ENCODE measurements at places on chromosomes 4 and X.
A peak's percentile ranks its signal among the peaks of the same experiment; 100 is the strongest.

DNA sequence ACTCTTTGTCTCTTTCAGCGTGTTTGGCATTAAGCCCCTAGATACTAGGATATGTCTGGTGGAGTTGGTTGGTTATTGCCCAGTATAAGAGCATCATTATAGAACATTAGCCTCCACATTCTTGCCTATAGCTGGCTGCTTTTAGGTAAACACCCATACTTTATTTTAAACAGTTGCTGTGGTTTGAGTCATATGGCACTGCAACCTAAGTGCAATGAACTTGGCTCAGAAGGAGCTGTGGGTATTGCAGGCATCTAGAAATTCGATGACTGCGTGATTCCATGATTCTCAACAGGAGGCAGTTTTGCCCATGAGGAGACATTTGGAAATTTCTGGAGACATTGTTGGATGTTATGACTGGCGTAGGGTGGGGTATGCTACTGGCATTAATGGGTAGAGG, 49.5 kb downstream of the DCLK2 start:
- DNase-seq: peak; percentile 29

GRCh38 chr4:133147286-133147821, 1.7 kb upstream of the PCDH10 start:
- no peak for DNase-seq

GRCh38 chrX:9534686-9535085, 69.8 kb downstream of the TBL1X start:
- DNase-seq: peak; percentile 17

- DNase-seq: peak; percentile 84
Measured at GRCh38 chrX:152733261-152733975, at the start of the genes CSAG1 and MAGEA12. CSAG1 (minus strand) TSS chrX:152733721; CDS start chrX:152732460, 1,261 bp downstream. MAGEA12 (plus strand) TSS chrX:152733757; CDS start chrX:152736162, 2,405 bp downstream.

DNA sequence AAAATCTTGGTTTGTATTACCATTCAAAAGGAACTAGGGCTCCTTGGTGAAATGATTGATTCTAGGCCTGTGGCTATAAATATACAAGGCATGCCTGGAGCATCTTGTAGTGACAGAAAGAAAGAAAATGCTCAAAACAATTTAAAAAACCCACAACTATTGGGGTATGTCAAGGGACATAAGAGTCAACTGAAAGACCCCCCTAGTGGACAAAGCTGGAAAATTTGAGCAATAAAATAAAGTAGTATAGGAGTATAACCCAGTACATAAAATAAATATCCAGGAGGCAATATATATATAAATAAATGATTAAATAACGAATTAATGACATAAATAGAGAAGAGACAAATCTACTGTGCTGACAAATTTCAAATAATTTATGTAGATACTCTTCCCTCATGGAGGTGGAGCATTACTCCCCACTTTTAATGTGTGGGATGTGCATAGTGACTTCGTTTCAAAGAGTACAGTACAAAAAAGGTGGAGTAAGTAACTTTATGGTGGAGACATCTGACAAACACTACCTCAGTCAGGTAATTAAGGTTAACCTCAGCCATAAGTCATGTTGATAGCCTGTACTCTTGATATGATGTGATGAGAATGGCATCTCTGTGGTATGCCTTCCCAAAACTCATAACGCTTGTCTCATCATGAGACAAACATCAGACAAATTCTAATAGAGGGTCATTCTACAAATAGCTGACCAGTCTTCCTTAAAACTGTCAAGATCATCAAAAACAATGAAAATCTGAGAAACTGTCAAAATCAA, 185.0 kb upstream of the GLRA2 start:
- DNase-seq: no peak

GRCh38 chr4:40622913-40623312, 6.8 kb downstream of the RBM47 start:
- no peak for DNase-seq

DNA sequence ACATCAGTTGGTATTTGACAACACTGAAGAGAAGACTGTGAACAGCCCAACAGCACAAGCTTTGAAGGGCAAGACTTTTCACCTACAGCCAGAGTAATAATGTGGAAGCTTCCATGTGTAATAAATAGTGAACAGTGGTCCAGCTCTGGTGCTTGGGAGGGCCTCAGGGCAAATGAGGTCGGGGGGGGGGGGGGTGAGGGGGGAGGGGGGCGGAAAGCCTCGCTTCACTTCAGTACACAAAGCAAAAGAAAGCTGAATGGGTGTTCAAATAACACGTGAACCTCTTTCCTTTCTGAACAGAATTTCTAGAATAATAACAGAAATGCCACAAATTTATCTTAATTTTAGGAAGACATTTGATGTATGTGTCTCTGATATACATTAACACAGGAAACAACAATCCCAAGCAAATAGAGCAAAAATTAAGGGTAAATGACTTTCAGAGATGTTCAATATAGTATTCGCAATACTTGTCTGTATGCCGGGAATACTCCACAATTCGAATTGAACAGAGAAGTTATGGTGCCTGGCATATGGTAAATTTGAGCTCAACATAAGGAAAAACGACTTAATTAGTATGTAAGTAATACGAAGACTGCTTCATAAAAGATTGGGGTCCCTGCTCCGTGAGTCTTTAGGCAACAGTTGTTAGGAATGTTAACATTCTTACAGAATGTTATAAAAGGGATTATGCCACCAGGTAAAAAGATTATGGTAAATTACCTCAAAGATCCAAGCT, 92.6 kb downstream of the FRYL start:
- no peak for DNase-seq

GRCh38 chrX:152177052-152177451, 38.7 kb upstream of the MAGEA10 start:
- DNase-seq: no peak

DNA sequence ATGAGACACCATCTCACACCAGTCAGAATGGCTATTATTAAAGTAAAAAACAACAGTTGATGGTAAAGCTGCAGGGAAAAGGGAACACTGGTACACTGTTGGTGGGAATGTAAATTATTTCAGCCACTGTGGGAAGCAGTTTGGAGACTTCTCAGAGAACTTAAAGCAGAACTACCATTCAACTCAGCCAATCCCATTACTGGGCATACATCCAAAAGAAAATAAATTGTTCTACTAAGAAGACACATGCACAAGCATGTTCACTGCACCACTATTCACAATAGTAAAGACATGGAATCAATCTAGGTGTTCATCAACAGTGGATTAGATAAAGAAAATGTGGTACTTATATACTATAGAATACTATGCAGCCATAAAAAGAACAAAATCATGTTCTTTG, 135.0 kb downstream of the REELD1 start:
- DNase-seq: no peak

DNA sequence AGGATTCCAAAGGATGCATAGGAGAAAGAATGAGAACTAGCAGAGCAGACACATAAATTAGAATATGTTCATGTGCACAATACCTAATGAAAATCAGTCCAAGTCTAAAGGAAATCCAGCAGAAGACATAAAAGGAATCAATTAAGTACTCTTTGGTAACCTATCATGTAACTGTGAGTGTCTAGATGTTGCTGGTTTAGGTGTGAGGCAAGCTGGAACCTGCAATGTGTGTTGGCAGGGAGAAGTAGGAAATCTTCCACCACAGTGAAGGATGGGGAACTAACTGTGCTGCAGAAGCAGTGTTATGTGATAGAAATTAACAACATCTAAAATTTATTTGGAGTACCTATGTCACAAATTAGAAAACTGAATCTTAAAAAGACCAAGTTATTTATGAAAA, 330.8 kb upstream of the DKK2 start:
- no peak for DNase-seq

- no peak for DNase-seq
Measured at GRCh38 chr4:78971776-78972175, 32.5 kb upstream of the PAQR3 start.

GRCh38 chr4:117422297-117422696, 336.9 kb upstream of the TRAM1L1 start:
- DNase-seq: no peak

DNA sequence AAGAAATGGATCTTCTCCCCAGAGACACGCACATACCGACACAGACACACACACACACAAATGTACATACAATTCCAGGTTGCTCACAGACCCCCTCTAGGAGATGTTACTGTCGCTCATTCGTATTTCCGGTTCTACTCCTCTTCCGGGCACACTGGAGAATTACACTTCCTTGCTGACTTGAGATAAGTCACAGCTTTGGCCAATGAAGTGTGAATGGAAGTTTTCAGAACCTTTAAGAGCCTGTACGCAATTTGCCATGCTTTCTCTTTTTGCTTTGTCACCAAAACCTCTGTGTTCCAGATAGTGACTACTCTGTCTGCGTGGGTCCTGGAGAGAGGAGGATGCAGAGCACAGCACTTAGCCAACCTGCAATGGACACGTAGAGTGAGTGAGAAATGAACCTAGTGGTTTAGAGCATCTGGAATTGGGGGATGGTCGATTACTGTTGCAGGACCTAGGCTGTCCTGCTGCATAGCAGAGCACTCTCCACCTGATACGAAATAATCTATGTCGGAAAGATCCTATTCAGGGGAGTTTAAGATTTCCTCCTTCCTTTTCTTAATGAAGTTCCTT, 239.5 kb upstream of the TET2 start:
- no peak for DNase-seq

DNA sequence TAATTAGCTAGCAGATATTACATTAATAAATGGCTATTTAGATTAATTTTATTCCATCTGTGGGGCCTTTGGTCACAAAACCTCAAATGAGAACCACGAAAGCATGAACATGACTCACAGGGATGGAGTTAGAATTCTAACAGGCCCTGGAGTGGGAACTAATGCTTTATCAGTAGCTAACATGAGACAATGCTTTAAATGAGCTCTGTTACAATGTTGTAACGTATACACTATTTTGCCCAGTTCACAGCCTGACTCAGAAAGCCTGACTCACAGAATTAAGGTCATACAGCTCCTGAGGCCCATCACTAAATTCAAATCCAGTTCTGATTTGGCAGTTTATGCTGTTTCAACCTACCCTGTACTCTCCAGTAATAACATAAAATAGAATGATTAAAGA, 23.2 kb downstream of the VEGFC start:
- peak; percentile 92 for DNase-seq

DNA sequence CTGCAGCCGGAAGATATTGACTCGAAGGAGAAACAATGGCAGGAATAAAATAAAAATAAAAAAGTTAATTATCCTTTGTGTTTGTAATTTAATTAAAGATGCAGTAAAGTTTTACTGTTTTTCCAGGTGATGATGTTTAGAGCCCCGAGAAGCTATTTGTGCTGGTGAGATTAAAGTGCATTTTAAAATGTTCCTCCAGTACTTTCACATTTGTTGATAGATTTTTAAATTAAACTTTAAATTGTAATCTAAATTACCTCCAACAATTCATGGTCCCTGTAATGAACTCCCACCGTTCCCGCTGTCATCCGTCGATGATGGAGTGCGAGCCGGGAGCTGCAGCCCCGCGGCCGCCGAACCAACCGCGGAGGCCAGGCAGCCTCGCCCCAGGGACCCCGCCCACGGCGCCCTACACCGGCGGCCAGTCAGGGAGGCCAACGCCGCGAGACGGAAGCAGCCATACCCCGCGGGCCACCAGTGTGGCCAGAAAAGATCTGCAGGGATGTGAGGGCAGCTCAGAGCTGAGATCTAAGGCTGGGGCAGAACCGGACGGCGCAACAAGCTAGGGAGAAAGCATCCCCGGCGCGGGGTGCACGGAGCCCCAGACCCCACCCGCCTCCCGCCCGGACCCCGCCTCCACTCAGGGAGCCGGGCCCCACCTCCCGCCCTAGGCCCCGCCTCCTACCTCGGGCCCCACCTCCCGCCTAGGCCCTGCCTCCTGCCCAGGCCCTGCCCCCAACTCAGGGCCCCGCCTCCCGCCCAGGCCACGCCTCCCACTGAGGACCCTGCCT, 104.0 kb downstream of the FAM53A start:
- peak; percentile 23 for DNase-seq

DNA sequence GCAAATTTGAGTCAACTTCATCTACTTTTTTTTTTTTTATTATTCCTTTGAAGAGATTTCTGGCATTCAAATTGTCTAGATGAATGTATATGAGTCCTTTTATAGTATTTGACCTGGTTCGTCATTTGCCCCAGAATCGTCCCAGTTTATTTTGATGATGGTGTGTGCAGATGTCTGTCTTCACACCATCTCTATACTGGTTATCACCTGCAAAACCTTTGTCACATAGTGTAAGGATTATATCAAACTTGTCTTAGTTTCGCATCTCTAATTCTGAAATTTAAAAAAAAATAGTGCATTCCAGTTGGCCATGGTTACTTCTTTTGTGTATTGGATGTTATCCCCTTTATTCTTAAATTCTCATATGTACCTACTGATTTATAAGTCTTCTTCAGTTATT, 70.5 kb upstream of the CD99 start:
- DNase-seq: no peak

- DNase-seq: peak; percentile 67
Measured at GRCh38 chr4:181685461-181685860, 557.7 kb upstream of the TENM3 start.

GRCh38 chrX:9337046-9337445, 127.8 kb upstream of the TBL1X start:
- no peak for DNase-seq

GRCh38 chr4:3827616-3828492, 61.7 kb downstream of the ADRA2C start:
- DNase-seq: no peak

DNA sequence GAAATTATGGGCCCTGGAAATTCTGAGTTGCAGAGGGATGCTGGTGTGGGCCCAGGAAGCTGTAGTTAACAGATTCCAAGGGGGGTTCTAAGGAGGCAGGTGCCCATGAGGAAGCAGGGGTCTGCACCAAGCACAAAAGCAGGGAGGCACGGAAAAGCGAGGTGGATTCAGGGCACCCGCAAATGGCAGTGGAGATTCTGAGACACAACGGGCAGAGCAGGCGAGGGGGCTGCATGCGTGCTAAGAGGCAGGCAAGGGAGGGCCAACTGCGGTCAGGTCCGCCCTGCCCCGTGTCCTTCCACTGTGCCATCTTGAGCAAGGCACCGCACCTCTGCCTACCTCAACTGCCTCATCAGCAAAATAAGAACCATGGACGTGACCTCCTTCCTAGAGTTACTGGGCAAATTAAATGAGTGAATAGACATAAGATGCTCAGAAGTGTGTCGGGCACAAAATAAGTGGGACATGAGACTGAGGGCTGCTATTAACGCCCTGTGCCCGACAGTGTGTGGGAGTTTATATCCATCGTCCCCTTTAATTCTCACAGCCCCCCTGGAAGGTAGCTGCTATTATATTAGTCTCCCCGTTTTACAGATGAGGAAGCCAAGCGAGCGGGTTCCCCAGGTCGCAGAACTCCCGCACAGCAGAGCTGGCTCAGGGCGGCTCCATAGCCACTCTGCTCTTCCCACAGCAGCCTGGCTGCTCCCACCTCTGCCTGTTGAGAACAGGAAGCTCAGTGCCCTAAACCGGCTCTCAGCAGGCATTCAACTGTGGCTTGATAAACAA, 67.6 kb downstream of the PPP2R2C start:
- DNase-seq: no peak
